ENCODE measurements at places on chromosomes 11 and 22. TPM values are rescaled to one million over a fixed set of nuclear protein-coding genes. Genes with fewer than 3 reads are reported as not detected.

Gene ESAM
- 1.2 TPM for total RNA-seq

Gene ZBTB16
- 156 TPM for total RNA-seq

Gene ST14
- 1.0 TPM for total RNA-seq

Gene GGT1
- total RNA-seq = 4.0 TPM

All from natural killer cell (primary cell).